ENCODE measurements at places on chromosomes 7 and 10.

GRCh38 chr10:126917975-126918908 is 13.0 kb downstream of the DOCK1 start:
- ATAC-seq = no peak

GRCh38 chr10:118865998-118866693 is 111.4 kb upstream of the CACUL1 start:
- ATAC-seq = no peak

- peak; percentile 60 for ATAC-seq
These were observed 65.9 kb downstream of the CLIP2 start for GRCh38 chr7:74355091-74355490.

- no peak for ATAC-seq
These were observed 242.1 kb downstream of the CDC14C start for GRCh38 chr7:49166441-49166840.

GRCh38 chr7:2403718-2404648 is 572 bp downstream of the CHST12 start:
- ATAC-seq = peak; percentile 5

Data from activated T-helper 17 cell treated with anti-CD3 and anti-CD28 coated beads, Interleukin-2, amount 50 U/mL, for 72 hours (primary cell).